ENCODE measurements at places on chromosomes 5 and 9. TPM values are rescaled to one million over a fixed set of nuclear protein-coding genes. Genes with fewer than 3 reads are reported as not detected.

The FBP2 gene
- not detected for polyA plus RNA-seq

The NPR3 gene
- 23.8 TPM for polyA plus RNA-seq

The FAM221B gene
- 0.35 TPM for polyA plus RNA-seq

The SLC22A4 gene
- polyA plus RNA-seq, result 7.5 TPM

The BTNL8 gene
- polyA plus RNA-seq, result not detected

The FOXD4L5 gene
- polyA plus RNA-seq, result 0.12 TPM

DNA sequence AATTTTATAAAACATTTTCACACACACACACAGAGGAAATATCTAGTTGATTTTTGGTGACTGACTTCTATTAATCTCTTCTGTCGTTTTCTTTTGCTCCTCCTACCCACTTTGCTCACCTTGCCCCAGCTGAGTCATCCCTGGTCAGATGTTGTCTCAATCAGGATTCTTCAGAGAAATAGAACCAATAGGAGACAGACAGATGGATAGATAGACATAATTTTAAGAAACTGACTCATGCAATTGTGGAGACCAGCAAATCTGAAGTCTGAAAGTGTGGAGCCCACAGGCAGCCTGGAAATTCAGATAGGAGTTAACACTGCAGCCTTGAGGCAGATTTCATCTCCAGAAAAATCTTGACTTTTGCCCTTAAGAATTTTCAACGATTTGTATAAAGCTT, 37.0 kb upstream of the PIK3R1 start:
- no peak for DNase-seq

GRCh38 chr5:67031692-67032091, 164.9 kb downstream of the CD180 start:
- no peak for DNase-seq

- DNase-seq, result no peak
Observed at GRCh38 chr9:4515958-4516375, 25.7 kb downstream of the SLC1A1 start.

DNA sequence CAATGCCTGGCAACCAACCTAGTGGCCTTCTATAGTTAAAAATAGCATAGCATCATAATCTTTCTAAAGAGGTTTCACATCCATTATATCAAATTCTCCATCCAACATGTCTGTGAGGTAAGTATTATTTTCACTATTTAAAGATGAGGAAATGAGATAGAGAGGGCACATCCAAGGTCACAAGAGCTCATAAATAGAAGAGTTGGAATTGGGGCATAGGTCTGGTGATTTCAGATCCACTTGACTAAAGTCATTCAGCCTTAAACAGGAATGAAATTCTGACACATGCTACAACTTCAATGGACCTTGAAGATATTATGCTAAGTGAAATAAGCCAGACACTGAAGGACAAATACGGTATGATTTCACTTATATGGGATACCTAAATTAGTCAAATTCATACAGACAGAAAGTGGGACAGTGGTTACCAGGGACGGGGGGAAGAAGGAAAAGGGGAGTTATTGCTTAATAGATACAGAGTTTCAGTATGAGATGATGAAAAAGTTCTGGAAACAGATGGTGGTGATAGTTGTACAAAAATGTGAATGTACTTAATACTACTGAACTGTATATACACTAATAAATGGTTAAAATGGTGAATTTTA, 259.6 kb upstream of the NR4A3 start:
- no peak for DNase-seq

- no peak for DNase-seq
Observed at GRCh38 chr5:44932922-44933585, 124.3 kb downstream of the MRPS30 start.

- no peak for DNase-seq
Observed at GRCh38 chr5:103895738-103896137, 333.1 kb upstream of the NUDT12 start.

DNA sequence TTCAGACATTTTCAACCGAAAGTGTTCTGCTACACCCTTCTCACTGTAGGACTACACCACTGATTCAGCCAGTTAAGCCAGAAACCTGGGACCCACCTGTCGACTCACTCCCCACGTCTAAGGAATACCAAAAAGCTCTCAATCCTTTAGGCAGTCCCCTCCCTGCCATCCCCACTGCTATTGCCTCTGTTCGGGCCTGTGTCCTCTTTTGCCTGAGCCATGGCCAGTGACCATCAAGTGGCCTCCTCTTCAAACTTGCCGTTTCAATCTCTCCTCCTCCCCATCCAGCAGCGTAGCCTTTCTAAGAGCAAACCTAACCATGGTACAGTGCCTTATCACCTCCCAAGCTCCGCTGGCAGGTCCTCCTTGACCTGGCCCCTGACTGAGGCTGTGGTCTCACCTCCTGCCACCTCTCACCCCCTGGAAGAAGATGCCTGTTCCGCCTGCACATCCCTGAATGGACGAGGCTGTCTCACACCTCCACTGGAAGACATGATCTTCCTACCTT, 64.1 kb downstream of the GALNT12 start:
- DNase-seq, result no peak

- no peak for DNase-seq
Observed at GRCh38 chr9:122080986-122081385, 12.1 kb downstream of the TTLL11 start.

GRCh38 chr9:130860458-130861316, 25.6 kb downstream of the ABL1 start:
- DNase-seq, result peak; percentile 70

- DNase-seq, result no peak
Observed at GRCh38 chr5:80481019-80481893, 6.6 kb upstream of the FAM151B start.

DNA sequence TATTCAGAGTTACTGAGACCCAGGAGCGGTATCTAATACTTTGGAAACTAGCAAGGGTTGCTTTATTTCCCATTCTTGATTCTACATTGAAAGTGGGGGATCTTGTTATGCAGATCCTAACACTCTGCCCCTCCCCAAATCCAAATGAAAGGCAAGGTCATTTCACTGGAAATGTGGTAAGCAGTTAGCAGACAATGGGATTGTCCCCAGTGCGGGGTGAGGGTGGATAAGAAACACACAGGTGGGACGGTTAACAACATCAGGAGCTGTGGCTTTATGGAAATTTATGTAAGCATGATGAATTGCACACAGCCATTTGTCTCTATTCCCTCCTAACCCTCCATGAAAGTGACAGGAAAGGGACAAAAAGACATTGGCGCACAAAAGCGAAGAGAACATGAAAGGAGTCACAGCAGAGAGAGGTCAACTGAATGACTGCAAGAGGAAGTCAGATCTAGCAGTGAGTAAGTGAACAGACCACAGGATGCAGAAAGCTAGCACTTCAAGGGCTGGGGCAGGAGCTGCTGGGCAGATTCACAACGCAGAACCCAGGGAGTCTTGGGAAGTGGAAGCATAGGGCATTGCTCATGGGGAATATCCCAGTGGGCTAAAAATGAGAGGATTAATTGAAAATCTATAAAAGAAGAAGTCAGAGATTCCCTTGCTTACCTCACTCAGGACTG, 184.4 kb downstream of the HSD17B3 start:
- no peak for DNase-seq

DNA sequence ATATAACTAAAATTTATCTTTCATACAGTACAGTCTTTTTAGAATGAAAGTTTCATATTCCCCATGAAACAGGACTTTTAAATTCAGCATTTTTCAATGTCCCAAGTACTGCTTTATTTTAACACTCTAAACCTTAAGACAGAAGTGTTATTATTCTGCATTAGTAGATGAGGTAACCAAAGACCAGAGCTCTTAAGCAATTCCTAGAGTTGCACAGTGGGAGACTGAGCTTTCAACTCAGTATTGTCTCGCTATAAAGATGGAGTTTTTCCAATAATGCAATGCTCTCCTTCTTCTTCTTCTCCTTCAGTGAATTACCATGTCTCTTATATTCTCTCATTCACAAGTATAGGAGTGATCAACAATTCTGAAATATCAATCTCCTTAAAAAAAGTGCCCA, 479.7 kb downstream of the CETN3 start:
- DNase-seq, result no peak

DNA sequence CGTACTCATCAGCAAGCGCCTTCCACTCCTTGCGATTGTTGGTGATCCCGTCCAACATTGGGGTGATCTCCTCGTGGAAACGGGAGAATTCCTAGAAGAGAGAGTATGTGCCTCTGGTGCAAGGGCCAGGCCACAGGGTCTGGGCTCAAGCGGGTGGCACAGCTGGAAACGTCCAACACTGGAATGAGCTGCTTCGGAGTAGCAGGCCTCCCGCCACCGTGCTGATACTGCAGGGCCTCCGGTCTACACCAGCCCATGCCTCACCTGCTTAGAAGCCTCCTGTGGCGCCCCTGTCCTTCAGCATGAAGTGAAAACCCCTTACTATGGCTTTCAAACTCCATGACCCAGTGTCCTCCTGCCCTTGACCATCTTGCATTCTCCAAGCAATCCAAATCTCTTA, 81.4 kb downstream of the PDE6A start:
- DNase-seq, result no peak

DNA sequence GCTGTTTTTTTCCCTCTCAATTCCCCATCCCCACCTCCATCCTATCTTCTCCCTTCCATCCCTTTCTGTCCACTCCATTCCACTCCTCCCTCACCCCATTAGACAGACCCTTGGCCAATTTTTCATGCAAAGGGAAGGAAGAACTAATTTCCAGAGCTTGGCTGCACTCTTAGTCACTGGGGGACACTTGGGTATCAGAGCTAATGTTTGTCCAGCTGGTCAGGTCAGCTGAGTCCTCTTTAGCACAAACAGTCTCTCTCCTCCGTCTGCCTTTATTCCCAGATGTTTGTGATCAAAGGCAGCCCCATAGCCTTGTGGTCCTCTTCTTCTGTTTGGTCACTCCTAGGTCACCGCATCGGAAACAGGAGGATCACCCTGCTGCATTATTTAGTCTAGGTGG, 148.5 kb downstream of the NMUR2 start:
- no peak for DNase-seq

GRCh38 chr5:69292306-69292705, 40.3 kb downstream of the CCDC125 start:
- no peak for DNase-seq

DNA sequence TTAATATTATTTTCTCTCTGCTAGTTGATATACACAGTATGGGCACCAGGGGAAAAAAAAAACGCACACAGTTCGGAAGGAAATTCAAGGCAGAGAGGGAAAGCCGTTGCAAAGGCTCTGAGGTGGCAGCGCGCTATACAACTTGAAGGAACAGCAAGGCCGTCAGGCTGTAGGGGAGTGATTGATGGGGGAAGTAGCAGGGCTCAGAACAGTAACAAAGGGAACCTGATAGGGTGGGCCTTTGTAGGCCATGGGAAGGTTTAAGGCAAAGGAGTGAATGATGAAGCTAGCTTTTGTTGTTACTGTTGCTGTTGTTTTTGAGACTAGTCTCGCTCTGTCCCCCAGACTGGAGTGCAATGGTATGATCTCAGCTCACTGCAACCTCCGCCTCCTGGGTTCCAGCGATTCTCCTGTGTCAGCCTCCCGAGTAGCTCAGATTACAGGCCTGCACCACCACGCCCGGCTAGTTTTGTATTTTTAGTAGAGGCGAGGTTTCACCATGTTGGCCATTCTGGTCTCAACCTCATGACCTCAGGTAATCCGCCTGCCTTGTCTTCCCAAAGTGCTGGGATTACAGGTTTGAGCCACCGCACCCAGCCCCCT, 27.0 kb downstream of the AQP7 start:
- no peak for DNase-seq

- DNase-seq, result no peak
Observed at GRCh38 chr5:65020492-65020891, 251.8 kb downstream of the CWC27 start.

GRCh38 chr9:21984101-21984500, 10.1 kb downstream of the CDKN2A start:
- no peak for DNase-seq

DNA sequence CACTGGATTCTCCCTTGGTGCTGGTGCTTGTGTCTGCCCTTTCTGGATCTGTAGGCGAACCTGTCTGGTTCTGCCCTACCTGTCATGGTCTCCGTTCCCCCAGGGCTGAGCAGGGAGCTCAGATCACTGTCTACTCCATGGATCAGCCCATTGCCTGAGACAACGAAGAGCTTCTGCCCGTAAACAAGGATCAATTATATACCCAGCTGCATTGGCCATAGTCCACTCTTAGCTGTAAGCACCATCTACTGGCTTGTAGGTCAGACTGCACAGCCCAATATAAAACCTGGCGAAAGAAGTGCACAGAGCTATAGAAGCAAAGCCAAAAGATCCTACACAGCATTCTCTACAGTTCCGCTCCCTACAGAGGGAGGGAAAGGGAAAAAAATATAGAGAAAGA, 181.5 kb upstream of the RPS23 start:
- DNase-seq, result no peak

GRCh38 chr9:121309833-121310425, 42.0 kb downstream of the GSN start:
- DNase-seq, result no peak

- no peak for DNase-seq
Observed at GRCh38 chr9:77708064-77708815, 60.1 kb upstream of the GNA14 start.

GRCh38 chr5:141640051-141640415, 3.2 kb downstream of the RELL2 start:
- no peak for DNase-seq

DNA sequence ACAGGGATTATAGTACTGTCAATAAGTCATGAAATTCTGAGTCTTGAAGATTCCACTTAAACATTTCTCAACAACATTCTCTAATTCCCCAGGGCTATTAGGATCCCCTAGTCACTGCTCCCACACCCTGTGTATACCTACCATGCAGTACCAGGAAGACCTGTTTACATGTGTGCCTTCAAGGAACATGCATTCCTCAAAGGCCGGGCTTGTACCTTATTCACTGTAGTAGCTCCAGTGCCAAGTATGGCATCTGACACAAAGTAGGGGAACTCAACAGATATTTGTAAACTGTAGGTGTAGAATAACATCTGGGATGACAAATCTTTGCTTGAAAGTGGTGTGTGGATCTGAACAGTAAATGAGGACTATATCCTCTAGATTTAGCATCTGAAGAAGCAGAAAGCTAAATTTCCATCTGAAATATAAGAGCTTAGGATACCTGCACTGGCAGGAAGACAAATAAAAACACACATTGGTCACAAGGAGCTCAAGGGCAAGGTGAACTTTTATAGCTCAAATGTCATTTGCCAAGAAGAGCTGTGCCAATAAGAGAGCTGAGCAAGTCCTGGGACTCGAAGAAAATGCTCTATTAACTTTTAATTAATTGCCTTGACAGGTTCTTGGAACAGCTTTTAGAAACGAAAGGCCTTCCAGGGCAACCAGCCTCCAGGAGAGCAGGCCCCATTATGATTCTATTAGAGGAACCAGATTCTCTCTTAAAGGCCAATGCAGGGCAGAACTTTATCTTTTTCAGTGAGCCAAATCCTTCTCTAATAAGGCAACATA, 52.3 kb upstream of the MYOT start:
- DNase-seq, result no peak

DNA sequence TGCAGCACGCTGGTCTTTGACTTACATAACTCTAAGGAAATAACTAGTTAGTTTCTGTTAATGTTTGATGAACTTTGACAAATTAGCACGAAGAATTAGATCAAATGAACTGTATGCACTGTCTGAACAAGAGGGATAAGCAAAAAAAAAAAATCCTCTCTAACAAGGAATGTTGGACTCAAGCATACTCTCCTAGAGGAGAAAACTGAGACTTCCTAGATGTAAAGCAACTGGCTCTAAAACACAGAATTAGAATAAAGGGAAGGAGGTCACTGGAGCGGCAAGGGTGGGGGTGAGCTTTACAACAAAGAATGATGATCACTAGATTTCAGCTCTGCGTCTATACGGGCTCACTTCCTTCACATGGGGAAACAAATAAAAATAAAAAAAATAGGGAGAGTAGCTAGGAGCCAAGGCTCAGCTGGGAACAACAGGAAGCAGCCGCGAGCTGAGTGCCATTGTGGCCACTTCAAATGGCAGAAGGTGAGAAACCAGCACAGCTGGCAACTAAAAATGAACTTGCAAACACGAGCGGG, 48.7 kb upstream of the CEMIP2 start:
- DNase-seq, result no peak

All from left renal pelvis (tissue), 4 donors.